Cardiac fibroblast (primary cell): ENCODE measurements at places on chromosomes 1 and 21.

DNA sequence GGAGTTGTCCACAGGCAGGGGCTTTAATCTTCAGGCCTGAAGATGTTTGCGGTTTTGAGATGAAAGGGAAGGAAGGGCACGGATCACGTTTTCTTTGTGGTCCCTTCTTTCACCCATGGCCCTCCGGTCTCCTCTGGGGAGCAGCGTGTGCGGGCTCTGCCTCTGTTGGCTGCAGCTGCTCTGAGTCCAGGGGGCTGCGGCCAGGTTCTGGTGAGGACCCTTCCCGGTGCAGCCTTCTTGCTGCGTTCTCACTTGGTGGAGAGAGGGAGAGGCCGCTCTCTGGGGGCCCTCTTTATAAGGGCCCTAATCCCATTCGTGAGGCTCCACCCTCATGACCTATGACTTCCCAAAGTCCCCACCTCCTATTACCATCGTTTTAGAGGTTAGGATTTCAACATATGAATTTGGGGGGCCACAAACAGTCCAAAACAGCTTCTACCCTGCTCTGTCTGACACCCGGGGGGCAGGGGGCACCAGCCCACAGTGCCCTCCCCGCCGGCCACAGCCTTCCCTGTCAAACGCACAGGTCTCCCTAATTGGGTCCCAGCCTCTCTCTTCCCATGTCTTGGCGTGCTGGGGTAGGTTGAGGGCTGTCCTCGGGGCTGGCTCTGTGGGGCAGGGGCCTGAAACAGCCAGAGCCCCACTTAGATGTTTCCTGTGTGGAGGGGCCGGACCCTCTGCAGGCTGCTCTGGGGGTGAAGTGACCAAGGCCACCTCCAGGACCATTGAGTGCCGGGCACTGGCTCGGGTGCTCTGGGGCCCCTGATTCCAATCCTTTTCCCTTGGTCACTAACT lies 100.1 kb upstream of the C1orf174 start:
- no peak for DNase-seq

DNA sequence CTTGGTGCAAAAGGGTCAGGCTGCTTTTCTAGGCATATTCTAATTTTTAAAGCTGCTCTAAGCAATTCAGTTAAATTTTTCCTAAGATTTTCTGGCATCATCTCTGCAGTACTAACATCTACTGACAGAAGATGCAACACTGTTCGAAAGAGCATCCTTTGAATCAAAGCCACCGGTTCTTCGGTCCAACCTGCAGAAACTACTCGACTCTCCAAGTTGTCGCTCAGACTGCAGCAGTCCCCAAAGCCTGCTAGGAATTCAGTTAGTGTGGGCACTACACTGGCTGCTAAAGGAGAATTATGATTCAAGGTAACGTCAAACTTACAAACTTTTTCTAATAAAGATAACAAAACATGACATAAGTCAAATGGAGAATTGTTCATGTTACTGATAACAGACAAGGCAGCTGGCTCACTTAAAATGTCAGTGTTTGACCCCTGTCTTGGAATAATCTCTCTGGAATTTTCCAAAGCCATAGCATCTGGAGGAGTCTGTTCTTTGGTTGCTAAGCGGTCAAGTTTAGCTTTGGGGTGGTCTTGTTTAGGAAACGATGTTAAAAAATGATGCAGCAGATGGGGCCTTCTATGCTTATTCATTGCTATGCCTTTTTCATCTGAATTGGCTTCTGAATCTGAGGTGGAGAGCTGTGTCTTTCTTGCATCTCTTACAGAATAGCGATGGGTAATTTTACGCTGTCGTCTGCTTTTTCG lies 56.9 kb downstream of the LYST start:
- peak; percentile 74 for DNase-seq

DNA sequence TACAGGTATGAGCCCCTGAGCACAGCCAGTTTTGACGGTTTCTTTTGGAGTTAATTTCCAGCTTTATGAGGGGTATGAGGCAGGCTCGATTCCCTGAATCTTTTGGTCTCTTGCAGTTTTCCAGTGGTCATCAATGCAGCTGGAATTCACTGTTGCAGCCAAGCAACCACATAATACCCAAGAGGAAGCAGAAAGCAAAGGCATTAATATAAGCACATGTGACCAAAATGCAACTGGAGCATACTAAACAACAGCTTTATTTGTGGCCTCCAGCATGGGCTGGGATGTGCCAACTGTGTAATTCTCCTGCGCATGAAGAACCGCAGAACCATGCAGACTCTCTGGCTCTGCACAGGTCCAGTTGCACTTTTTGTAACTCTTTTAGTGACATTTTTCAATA lies 33.0 kb downstream of the DSCAM start:
- DNase-seq: no peak

- peak; percentile 32 for DNase-seq
Measured at GRCh38 chr1:214404571-214405213, 123.7 kb downstream of the SMYD2 start.

GRCh38 chr1:247378334-247379073 lies 37.5 kb upstream of the NLRP3 start:
- no peak for DNase-seq

DNA sequence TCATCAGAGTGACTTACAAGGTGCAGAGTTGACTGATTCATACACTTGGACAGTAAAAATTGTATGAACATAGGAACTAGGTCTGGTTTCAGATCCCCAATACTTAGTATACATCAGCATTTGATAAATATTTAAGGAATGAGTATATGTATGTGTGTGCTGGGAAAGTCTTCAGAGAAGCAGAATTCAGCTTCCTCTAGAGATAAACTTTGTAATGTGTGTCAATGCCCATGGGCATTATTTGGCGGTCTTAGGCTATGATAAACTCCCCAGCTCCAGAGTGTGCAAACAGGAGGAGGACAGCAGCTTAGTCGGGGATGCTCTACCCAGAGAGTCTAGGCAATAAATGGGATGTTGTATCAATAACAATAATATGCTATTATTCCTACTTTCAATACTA lies 2.9 kb upstream of the CAMK1G start:
- no peak for DNase-seq

- no peak for DNase-seq
Measured at GRCh38 chr21:43192501-43193081, 23.8 kb downstream of the CRYAA start.

DNA sequence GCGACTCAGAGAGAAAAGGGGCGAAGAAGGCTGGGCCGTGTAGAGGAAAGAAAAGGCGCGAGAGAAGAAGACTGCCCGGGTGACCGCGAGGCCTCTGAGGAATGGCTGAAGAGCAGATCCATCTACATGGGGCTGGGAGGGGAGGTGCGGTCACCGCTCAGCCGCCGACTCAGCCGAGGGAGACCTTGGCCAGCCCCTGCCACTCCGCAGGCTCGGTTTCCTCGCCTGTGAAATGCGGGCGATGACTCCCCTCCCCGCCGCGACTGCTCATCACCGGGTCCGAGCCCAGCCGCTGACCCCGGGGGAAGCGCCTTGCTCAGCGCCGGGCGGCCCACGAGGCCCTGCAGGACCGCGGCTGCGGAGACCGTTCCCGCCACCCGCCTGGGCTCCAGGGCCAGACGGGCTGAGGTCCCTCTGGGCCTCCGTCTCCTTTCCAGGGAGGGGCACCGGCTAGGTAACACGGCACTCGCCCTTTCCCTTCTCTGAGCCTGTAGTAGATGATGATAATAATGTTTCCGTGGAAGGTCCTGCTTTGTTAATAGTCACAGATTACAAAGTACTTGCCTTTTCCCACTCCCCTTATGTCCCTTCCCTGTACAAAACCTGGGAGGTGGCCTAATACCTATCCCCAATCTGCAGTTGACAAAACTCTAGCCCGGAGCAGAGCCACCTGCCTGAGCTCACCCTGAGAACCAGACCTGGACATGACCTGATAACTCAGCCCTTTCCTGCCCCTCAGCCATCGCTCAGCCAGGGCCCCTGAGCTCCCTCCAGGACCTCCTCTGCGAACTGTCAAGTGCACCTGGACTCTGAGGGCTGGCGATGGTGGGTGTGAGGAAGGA lies 1.6 kb upstream of the BSND start:
- no peak for DNase-seq

- no peak for DNase-seq
Measured at GRCh38 chr1:61012341-61012761, 70.0 kb upstream of the NFIA start.

- DNase-seq: no peak
Measured at GRCh38 chr1:184210862-184211261, 159.3 kb downstream of the TSEN15 start.

- DNase-seq: no peak
Measured at GRCh38 chr1:26028490-26028980, 7.0 kb downstream of the EXTL1 start.

GRCh38 chr1:232854798-232855159 lies 49.6 kb downstream of the MAP10 start:
- DNase-seq: no peak
